ENCODE measurements at places on chromosomes 16 and 17.

DNA sequence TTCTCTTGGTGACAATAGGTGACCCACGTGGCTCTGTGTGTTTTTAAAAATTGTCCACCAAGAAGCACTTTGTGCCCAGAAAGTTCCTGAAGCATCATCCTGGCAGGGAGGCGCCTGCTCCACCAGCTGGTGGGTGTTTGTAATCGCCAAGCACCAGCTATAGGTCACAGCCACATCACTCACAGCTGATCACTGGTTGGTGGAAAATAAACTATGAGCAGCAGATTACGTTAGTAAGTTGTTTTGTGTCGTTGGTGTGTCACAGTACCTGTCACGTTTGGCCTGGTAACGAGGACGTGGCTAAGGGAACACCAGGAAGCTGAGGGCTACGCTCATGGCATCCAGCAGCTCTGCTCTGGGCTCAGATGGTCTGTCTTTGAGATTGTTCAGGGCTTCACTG is 10.1 kb downstream of the MRM3 start:
- no peak for DNase-seq

- no peak for DNase-seq
Observed at GRCh38 chr16:30060836-30061554, 4.6 kb upstream of the ALDOA start.

DNA sequence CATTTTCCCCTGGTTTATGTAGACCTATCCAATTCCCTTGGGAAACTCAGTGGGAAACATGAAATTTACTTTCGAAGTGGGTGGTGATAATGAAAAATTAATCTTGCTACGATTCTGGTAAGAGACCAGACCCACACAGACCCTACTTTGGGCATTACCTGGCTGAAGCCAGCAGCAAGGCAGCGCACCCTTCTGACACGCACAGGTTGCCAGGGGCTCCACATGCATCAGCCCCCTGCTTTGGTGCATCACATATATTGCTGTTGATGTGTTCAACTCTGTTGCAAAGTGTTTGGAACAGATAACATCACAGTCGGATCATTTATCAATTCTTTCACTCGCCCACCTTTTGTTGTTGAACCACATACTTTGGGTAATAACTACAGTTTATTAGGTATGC is 26.6 kb downstream of the SMARCE1 start:
- no peak for DNase-seq

- DNase-seq = no peak
Observed at GRCh38 chr17:46264456-46265198, 30.3 kb upstream of the LRRC37A start.

GRCh38 chr16:87076950-87077749 is 240.0 kb downstream of the C16orf95 start:
- peak; percentile 51 for DNase-seq

- no peak for DNase-seq
Observed at GRCh38 chr16:14035092-14035491, 36.0 kb upstream of the MRTFB start.

DNA sequence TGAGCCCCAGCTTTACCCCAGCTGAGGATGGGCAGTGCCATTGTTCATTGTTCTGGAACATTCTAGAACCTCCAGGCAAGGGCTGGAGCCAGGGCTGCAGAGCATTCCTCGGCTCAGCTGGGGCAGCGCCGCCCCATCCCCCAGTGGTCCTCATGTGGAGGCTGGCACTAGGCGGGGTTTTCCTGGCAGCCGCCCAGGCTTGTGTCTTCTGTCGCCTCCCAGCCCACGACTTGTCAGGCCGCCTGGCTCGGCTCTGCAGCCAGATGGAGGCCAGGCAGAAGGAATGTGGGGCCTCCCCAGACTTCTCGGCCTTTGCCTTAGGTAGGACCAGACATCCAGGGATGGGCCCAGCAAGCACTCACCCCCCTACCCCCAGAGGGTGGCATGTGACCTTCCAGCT is at the start of gene TMEM95:
Gene TMEM95 (plus strand): TSS at position 104 of the 400 bp plus-strand sequence. CDS start 49 bp downstream, at position 153.
- DNase-seq = no peak

GRCh38 chr17:42894283-42895184 is 6.1 kb upstream of the G6PC1 start:
- no peak for DNase-seq

DNA sequence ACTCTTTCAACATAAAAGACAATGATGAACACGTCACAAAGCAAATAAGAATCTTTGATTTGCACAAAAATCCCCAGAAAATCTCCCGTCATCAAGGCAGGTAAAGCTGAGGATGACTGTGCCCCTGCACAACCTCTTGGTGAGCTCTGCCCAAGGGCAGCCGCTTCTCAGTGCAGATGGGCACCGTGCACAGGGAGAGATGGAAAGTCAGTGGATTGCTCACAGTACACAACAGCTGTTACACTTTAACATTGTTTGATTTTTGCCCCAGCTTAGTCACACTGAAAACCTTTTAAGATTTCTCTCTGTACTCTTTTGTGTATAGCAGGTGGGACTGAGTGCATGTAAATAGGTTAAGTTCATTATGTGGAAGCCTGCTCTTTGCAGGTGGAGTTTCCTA is 104.2 kb downstream of the CDK5R1 start:
- no peak for DNase-seq

DNA sequence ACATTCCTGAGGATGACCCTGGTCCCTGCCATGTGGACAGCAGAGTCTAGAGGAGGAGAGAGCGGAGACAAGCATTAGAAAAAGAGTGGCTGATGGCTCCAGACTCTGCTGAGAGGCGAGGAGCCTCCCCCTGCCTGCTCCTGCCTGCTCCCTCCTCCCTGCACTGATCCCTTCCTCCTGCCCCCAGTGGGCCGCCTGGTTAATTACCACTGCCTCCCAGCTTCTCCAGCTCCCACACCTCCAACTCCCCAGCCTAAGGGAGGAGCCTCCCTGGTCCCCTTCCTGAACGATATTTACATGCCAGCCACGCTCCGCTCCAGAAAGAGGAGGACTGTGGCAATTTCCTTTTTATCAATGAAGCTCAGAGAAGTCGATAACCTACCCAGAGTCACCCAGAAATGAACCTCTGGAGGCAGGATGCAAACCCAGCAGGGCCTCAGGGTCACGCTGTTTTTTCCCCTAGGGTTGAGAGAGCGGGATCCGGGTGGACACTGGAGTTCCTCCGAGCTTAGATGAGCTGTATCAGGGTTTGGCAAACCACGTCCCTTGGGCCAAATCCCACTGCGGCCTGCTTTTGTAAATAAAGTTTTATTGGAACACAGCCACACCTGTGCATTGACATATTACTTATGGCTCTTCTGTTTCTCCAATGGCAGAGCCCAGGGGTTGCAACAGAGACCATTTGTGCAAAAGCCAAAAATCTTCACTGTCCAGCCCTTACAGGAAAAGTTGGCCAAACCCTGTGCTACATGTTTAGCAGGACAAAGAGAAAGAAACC is 27.1 kb upstream of the JPH3 start:
- DNase-seq = peak; percentile 41

DNA sequence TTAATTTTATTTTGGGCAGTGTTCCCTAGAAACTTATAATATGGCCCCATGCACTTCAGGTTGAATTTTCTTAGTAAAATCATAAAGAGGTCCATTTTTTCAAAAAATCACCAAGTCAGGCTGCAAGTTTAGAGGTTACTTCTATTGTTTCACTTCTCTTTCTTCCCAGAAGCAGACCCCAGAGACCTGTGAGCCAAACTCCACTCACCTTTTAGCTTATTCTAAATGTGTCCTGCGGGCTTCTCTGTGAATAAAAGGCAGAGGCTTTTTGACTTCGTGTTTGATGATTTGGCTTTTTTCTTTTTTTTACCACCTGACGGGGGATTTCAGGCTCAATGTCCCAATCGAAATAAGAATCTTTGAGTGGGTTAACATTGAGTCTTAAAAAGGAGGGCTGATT is 7.4 kb downstream of the PRKCB start:
- no peak for DNase-seq

GRCh38 chr16:15961060-15961511 is 11.7 kb downstream of the ABCC1 start:
- DNase-seq = no peak

DNA sequence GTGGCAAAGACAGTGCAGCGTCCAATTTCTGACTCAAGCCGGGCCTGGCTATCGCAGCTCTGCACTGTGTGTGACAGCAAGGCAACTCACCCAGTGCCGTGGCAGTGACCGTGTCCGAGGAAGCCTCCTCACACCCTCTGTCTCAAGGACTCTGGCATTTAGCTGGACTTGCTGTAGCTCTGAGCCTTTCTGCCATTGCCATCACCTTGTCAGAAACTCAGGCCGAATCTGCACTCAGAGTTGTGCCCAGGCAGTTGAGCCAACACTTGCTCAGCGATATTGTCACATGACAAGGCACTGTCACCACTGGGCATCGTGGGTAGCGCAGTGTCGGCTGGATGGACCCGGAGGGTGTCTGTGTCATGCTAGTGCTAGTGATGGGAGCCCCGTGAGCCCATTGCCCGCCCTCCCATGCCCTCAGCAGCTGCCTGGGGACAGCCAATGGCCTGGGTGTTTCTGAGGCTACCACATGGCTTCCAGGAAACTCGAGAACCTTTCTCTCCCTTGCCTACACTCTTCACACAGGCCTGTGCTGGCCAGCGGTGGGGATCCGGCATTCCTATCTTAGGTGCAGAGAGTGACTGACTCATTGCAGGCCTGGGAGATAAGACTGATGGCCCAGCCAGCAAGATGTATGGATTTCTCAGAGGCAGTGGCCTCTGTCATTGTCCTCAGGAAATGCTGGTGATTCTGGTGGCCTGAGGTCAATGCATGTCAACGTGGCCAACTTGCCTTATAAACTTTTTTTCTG is 22.1 kb upstream of the STH start:
- DNase-seq = no peak

All from KBM-7 (cell line).